NCI-H510A (cell line): ENCODE measurements at places on chromosomes 1 and 21.

- DNase-seq: no peak
These were observed 22.1 kb downstream of the GOLPH3L start for GRCh38 chr1:150674881-150675280.

- DNase-seq: no peak
These were observed 2.1 kb upstream of the S100A10 start for GRCh38 chr1:151995774-151996173.

- no peak for DNase-seq
These were observed 30.2 kb downstream of the ODF2L start for GRCh38 chr1:86365896-86366295.

DNA sequence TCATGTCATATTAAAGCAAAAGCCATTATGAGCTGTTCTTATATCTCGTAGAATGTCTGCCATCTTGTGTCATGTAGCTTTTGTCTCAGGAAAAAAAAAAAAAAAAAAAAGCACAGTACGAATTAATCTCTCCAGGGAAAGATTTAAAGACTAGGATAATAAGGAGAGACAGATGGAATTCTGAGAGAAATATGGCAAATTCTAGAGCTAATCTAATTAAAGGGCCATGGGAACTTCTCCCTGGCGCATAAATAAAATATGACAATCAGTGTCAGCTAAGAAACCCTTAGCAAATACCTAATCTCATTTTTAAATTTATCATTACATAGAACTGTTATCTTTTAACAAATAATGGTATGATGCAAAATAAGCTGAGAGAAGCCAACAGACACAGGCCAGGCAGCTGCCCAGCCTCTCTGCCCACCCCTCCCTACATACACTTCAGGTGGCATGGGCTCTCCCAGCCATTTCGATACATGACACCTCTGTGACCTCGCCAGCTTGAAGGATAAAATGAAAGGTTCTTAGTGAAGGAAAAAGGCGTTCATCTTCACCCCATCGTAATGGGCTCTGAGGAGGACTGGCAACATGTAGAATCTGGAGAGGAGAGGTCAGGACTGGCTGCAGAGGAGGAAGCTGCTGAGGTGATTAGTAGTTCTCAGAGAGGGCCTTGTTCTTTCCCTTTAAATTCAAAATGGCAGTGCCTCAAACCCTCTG is 39.8 kb downstream of the DISC1 start:
- DNase-seq: peak; percentile 25

- no peak for DNase-seq
These were observed 393.3 kb downstream of the PTBP2 start for GRCh38 chr1:97114842-97115241.

- peak; percentile 76 for DNase-seq
These were observed 5.2 kb downstream of the GRIK3 start for GRCh38 chr1:37028981-37029617.

DNA sequence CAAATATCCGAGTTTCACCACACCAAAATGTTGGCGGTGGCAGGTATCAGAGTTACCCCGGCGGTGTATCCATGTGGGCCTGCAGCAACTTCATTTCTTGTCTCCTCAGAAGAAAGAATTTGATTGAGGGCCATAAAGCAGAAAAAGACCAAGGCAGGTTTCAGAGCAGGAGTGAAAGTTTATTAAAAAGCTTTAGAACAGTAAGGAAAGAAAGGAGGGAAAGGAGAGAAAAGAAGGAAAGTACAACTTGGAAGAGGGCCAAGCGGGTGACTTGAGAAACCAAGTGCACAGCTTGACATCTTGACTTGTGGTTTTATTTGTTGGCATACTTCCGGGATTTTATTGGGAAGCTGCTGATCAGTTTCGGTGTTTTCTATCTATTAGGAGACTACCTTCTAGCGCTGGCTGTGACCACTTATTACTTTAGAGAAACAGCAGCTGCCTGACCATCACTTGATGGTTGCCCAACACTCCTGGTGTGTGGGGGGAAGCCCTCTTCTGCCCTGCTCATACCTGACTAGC is 75.5 kb upstream of the RAB3GAP2 start:
- DNase-seq: no peak

GRCh38 chr1:153362187-153362775 is 4.6 kb downstream of the S100A9 start:
- DNase-seq: no peak

- DNase-seq: no peak
These were observed 685 bp downstream of the UBAP2L start for GRCh38 chr1:154221278-154222001.

DNA sequence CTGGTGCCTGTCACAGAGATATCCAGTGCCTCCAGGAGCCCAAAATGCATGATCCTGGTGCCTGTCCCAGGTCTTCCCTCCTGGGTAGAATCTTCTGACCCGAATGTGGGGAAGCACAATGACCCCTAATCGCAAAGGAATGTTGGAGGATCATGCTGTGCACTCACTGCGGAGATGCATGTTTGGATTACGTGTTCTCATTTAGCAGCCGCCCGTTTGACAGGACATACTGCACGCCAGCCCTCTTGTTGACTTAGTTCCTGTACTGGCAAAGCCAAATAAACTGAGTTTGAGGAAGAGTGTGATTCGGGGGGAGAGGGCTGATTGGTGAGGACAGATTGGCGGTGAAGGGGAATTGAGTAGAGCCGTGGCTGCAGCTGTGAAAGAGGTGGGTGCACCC is 85.9 kb upstream of the SIM2 start:
- DNase-seq: no peak

- DNase-seq: no peak
These were observed 317.3 kb downstream of the COL11A1 start for GRCh38 chr1:102790997-102791396.

DNA sequence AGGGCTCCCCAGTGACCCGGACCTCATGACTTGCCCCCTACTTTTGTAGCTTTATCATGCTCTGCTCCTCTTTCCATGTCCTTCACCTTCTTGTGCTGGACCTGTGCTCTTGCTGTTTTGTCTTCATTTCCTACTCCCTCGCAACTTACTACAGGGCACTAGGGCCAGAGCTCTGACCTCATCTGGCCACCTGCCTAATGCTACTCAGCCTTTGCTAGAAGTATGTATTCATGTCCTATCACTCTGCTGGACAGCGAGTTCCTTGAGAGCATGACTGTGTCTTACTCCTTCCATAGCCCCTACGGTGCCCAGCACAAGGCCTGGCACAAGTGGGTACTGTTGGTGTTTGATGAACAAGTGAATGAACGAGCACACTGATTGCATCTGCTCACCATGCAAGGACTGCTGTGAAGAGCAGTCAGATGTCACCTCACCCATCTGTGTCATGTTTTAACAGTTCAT is 1.9 kb downstream of the MTFR1L start:
- DNase-seq: no peak

DNA sequence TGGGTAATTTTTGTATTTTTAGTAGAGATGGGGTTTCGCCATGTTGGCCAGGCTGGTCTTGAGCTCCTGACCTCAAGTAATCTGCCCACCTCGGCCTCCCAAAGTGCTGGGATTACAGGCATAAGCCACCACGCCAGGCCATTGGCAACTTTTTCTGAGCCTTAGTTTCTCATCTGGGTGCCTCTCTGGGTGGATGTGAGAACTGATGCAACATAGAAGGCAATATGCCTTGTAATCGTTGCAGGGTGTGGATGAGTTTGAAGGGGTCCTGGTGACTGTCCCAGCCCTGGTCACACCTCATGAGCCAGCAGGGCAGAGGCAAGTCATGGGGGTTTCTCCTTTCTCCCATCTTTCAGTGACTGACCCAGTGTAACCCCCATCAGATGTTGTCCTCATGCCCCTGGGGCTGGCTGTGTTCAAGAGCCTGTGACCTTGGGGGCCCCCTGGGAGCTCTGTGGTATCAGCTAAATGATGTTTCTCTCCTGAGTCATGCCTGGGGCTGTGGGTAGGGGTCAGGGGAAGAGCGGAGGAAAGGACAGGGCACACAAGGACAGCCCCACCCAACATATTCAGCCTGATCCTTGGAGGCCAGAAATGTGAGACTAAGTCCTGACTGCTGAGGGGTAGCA is 3.6 kb downstream of the COL9A2 start:
- no peak for DNase-seq

DNA sequence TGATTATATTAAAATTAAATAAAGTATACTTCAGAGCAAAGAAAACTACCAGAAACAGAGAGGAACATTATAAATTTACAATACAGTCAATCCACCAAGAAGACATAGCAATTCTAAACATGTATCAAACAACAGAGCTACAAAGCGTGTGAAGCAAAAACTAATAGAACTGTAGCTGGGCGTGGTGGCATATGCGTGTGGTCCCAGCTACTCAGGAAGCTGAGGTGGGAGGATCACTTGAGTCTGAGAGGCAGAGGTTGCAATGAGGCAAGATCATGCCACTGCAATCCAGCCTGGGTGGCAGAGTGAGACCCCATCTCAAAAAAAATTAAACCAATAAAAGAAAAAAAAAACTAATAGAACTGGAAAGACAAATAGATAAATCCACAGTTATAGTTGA is 12.3 kb downstream of the CCDC185 start:
- DNase-seq: no peak
